Common myeloid progenitor, CD34-positive (primary cell): ENCODE measurements at places on chromosomes 5 and 9.
A peak's percentile ranks its signal among the peaks of the same experiment; 100 is the strongest.

DNA sequence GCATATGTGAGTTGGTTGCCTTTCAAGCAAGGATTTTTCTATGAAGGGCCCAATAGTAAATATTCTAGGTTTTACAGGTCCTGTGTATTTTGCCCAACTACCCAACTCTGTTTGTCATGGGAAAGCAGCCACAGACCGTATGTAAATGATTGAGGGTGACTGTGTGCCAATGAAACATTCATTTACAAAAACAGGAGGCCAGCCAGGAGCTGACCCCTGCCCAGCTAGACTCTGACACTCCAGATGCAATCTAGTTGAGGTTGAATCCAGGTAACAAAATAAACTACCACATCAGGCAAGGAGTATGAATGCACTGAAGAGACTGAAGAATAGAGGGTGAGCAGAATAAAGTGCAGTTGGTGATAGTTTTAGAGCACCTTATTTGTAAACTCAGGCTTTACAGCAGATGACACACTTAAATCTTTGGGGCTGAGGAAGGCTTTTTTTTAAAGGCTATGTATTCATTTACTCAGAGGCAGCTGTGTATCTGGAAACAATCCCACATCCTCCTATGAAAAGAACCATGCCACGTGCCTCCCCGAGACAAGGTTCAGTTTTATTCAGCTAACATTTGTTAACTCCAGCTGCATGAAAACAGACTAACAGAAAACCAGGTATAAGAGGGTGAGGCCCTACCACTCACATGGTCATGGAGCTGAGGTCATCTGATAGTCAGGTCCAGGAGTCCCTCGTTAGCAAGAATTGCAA, 60.7 kb downstream of the SLC1A1 start:
- DNase-seq = no peak

DNA sequence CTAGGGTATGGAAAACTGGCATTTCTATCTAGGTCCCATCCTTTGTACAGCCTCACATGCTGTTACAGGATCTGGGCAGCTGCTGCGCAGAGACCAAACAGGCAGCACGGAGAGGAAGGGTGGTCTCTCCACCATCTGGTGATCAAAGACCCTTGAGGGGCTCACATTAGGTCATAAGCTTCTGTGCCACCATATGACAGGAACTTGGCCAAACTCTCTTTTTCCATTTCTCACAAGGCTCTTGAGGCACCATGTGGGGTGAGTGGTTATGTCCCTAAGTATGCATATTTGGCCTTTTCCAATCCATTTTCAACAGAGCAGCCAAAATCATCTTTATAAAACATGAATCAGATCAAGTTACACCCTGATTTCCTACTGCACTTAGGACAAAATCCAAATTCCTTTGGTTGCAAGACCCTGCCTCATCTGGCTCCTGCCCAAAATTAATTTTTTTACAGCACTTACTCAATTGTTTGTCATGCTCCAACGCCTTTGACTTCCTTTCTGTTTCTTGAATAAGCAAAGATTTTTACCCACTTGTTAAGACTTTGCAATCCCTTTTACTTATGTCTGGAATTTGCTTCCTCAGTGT, 730.0 kb downstream of the MAT2B start:
- DNase-seq = no peak

GRCh38 chr5:143229426-143229895, 174.0 kb downstream of the NR3C1 start:
- DNase-seq = no peak

DNA sequence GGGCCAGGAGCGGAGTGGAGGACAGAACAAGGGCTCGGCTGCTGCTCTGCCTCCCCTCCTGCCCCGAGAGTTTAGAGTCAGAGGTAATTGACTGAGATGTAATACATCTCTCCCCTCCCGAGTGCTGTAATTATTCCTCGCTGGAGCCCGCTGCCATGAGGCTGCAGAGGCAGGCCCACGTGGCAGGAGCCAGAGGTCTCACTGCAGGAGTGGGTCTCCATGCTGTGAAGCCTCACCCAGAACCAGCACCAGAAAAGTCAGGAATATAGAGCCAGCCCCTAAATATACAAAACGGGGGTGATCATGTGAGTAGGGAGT, 2.5 kb downstream of the FAM163B start:
- no peak for DNase-seq

DNA sequence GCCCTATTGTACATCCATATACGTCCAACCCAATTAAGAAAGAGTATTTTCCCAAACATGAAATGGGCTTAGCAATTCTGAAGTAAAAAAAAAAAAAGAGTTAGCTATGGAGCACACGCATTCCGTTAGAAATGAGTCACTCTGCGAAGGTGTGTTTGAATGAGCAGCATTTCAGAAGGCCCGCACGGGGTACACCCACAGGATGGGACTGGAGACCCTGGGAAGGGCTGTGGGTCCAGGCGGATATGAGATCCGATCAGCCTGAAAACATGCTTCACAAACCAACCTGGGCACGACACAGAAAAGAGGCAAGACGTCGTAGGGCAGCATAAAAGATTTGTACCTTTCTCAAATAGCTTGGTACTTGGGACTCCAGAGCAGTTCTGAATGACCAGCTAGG, 173.9 kb upstream of the KLF9 start:
- DNase-seq = no peak

GRCh38 chr5:131367219-131367860, 103.5 kb downstream of the CDC42SE2 start:
- DNase-seq = no peak

DNA sequence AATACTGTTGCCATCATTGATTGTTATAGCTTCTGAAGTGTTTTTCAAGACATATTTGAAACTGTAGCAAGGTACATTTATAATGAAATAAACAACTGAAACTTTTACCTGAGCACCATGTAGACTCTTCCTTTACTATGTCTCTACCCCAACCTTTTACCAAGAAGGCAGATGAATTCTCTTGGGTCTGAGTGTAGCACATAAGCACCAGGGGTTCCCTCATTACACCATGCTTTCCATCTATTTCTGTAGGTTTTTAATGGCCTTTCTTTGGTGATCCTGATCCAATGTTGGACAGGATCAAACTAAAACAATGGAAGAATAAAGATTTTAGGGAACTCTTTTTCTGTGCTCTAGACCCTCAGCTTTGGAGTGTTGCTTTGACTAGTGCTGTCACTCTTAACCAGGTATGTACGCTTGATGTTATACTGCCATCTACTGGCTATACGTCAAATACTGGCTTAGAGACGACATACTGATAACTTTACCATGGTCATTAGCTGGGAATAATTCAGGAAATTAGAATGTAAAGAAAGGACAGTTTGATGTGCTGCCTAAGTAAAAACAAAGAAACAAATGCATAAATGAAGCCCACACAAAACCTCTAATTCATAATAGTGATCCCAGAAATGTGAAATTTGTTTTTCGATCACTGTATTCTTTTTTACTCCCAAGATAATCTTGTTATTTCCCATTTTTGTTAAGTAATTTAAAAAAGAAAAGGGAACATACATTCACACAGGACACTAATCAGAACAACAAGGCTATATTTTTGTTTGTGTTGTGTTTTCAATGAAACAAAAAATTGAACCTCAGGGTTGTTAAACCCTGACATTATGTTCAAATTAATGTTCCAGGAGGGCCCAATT, 30.7 kb downstream of the IFNW1 start:
- DNase-seq = peak; percentile 83

DNA sequence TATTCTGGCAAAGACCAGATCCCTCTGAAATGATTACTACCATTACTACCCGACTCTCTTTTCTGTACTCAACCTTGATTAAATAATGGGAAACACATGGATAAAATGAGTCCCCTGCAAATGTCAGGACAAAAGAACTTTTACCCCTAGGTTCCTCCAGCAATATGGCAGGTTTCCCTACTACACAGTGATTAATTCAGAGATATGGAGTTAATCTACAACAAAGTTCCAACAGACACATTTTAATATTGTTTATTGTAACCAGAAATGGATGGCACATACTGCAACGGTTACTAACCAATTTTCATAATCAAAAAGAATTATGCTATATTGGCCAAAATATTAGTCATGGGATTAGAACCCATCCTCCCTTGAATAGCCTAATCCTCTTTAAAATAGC, 294.8 kb downstream of the ATPSCKMT start:
- DNase-seq = no peak

- DNase-seq = no peak
Measured at GRCh38 chr5:57529864-57530263, 47.3 kb upstream of the ACTBL2 start.

DNA sequence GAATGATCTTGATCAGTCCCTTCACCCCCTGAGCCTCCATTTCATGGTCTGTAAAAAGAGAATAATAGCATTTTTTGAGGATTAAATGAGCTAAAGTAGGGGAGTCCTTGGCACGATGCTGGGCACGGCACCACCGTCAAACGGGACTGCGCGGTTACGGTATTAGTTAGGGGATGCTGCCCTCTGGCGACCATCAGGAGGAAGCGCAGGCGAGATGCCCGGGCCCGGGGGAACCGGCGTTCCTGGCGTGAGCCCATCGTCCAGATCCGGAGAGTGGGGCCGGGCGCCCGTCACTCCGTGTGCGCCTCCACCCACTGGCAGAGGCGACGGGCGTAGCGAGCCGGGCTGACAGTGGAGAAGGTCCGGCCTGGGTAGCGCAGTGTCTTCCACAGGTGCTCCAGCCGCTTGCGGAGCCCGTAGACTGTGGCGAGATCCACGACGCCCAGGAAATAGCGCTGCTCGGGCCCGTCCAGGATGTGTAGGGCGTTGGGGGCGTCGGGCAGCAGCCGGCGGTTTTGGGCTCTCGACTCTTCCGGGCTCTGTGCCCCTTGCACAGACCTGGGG, 4.8 kb upstream of the ST6GALNAC4 start:
- peak; percentile 71 for DNase-seq

DNA sequence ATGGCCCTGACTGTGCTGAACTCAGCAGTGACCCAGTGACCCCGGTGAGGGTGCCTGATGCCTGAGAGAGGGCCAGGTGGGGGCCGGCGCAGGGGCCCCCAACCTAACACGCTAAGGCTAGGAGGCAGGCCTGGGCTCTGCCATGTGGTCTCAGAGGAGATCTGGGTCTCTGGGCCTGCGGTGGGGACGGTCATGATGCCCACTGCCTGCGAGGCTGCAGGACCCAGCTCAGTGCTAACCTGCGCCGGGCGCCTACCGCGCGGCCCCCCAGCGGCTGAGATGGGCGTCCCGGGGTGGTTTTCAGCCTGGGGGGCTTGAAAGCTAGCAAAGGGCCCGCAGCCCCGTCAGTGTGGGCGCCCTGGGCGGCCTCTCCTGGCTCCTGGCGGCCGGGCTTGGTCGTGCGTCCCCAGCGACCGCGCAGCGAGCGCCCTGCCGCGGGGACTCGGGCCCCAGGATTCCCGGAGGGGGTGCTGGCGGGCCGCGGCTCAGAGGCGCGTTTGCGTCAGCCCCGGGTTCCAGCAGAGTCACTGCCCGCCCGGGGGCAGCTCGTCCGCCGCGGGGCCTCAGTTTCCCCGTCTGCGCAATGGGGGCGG, 2.5 kb downstream of the EGFL7 start:
- peak; percentile 73 for DNase-seq

DNA sequence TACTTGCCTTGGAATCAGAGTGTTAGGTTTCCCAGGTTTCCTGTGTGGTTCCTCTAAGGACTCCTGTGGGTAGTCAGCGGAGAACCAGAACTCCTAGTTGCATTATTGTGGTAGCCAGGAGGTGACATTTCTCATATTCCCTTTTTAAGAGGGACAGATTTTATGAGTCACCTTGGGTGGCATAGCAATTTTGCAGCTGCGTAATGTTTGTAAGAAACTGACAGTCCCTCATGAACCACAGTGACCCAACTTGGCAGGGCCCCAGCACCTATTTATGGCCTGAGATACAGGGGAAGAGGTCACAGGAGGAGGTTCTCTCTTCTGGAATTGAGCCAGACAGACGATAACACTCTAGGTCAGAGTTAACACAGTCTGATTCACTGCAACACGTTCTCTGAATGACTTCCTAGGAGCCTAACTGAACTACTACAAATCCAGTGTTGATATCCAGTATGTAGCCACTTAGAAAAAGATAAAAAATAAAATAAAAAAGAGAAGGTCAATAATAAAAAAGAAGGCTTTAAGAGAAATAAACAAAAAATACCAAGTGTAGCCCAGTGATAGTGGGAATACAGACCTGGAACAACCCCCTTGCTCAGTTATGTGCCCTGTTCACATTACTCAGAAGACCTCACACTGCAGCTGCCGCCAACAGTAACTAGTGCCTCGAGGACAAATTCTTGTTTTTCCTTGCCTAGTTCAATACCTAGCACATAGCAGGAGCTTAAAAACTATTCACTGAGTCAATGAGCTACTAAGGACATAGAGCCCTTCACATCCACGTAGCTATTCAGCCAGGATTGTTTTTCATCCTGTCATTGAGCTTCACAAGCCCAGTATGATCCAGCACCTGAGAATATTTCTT, 50.7 kb upstream of the VLDLR start:
- peak; percentile 58 for DNase-seq

DNA sequence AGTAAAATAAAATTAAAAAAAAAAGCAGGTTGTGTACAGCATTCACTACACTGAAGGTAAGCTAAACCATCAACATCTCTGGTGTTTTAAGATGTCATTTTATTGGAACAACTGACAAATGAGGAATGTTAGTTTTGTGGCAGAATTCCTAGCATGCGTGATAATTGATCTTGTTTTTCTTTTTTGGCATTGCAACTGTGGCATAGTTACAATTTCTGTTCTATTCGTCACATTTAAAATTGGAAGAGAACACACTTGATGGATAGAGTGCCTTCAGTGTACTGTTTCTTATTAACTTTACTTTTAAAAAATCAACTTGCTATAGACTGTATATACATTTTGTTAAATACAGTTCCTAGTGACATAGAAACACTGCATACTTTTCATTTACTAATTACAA, 43.6 kb upstream of the TNFSF15 start:
- DNase-seq = no peak

- no peak for DNase-seq
Measured at GRCh38 chr5:34580983-34581382, 75.1 kb upstream of the RAI14 start.

- no peak for DNase-seq
Measured at GRCh38 chr5:132444061-132444460, 46.5 kb downstream of the IRF1 start.

GRCh38 chr5:18397371-18397770, 763.1 kb downstream of the TAF11L14 start:
- DNase-seq = no peak

DNA sequence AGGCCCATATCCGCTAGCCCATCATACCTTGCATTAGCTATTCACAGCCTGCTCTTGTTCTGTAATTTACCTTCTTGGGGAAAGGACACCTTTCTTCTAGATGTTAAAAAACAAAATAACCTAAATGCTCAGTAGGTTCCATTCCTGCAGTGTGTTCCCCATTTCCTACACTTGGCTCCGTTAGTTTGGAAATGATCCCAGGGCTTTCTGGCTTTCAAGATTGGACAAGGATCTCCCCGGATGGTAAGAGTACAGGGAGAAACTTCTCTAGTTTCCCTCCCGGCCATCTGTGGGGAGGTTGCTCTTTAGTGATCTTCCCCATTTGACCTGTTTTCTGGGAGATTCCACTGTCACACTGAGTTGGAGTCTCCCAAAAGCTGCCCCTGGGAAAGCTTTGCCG, 27.3 kb upstream of the STC2 start:
- DNase-seq = no peak

DNA sequence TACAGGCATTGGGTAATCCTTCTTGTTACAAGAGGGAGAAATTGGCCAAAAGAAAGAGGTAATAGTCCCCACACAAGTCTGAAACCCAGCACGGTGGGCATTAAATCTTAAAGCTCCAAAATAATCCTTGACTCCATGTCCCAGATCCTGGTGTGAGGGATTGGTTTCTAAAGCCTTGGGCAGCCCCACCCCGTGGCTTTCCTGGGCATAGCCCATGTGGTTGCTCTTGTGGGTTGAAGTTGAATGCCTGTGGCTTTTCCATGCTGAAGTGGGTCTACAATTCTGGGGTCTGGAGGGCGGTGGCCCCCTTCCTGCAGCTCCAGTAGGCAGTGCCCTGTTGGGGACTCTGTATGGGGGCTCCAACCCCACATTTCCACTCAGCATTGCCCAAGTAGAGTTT, 91.8 kb upstream of the LARP1 start:
- no peak for DNase-seq
